ENCODE measurements at places on chromosomes 4 and X. TPM values are rescaled to one million over a fixed set of nuclear protein-coding genes. Genes with fewer than 3 reads are reported as not detected.

Gene SPANXB1
- total RNA-seq: not detected

Gene IRS4
- 70.1 TPM for total RNA-seq

Gene PASD1
- total RNA-seq: not detected

Gene ENAM
- not detected for total RNA-seq

Gene FRG2
- not detected for total RNA-seq

Gene TLR3
- 0.62 TPM for total RNA-seq

Gene TEX13B
- not detected for total RNA-seq

Gene DRP2
- 2.2 TPM for total RNA-seq

Gene SRPX2
- total RNA-seq: 0.11 TPM

Gene TMSB15A
- 561 TPM for total RNA-seq

DNA sequence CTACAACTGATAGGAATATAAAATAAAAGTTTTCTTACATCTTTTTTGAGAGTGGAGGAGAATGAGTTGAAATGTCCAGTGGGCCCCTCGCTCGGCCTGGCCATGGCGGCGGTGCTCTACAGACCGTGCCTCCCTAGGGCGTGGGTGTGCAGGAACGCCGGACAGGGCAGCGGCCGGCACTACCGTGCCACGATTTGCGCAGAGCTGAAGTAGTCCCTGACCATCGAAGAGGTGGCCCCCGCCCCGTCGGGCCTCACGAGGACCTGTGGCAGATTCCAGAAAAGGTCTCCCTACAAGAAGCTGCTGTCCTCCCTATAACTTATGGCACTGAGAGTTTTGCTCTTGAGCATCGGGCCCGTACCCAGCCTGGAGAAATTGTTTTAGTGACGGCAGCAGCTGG lies 228.9 kb upstream of the ARHGAP24 start:
- DNase-seq: no peak

- no peak for DNase-seq
Measured at GRCh38 chr4:151443752-151444151, 34.8 kb downstream of the FHIP1A start.

DNA sequence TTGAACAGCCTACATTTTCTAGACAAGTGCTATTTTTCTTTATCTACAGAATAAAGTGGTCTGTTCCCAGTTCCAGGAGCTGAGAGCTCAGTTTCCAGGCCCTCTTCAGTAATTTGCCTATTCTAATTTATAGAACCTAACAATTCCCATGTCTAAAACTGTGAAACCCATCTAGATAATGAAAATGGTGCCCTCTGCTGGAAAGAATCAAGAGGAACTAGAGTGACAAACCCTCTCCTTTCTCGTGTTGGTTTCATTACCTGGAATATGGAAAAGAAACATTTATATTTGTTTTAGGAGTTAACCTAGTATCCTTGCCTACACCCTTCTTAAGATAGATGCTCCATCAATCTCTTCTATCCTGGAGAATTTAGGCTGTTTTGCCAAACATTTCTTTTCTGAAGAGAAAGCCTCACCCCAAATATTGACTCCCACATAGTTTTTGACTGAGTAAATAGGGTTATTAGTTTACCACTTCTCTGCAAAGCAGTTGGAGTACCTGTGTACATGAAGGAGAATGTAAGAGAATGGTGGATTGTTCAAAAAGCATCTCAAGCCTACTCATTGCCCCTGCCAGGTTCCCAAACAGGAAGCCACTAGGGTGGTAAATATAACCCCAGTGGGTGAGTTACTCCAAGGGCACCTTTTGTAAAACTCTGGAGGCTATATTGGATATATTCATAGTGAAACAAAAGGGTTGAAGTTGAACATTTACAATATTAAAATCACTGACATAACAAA lies 121.6 kb downstream of the RASL11B start:
- DNase-seq: peak; percentile 79

- DNase-seq: peak; percentile 82
Measured at GRCh38 chr4:106898621-106899230, 137.4 kb downstream of the DKK2 start.

GRCh38 chr4:106582103-106582502 lies 213.5 kb upstream of the GIMD1 start:
- DNase-seq: no peak

GRCh38 chrX:149286940-149287349 lies 218.2 kb downstream of the IDS start:
- DNase-seq: peak; percentile 48

DNA sequence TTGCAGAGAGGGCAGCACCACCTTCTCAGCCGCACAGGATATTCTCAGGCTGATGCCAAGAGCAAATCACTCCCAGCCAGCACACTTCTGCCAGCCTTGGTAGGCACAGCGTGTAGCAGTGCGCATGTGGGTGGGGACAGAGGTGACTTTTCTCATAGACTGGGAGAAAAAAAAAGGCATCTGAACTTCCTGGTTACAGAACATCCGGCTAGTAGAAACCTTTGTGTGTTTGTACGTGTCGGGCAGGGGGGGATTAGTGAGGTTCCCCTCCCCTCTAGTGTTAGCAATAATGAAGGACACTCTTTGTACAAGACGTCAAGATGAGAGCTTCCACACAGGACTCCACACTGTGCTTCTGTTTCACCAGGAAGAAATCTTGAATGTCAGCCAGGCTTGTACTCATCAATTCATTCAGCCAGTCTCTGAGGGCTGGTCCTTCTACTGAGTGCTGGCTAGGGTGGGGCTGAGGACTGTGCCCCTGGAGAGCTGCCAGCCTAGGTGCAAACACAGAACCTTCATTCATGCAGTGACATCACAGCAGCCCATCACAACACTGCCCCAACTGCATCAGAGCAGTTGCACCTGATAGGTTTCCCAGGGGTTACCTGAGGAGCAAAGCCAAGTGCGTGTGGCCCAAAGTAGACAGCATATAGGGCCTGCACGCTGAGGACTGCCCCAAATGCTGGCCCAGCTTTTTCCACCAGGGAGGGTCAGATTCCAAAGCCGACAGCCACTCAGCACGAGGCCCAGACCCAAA lies 34.7 kb downstream of the SLC25A5 start:
- DNase-seq: no peak

- DNase-seq: no peak
Measured at GRCh38 chr4:173684223-173684622, 154.2 kb upstream of the HAND2 start.

- no peak for DNase-seq
Measured at GRCh38 chr4:24076811-24077210, 187.0 kb upstream of the PPARGC1A start.

GRCh38 chrX:126994032-126994600 lies 174.6 kb downstream of the PRR32 start:
- peak; percentile 1 for DNase-seq

DNA sequence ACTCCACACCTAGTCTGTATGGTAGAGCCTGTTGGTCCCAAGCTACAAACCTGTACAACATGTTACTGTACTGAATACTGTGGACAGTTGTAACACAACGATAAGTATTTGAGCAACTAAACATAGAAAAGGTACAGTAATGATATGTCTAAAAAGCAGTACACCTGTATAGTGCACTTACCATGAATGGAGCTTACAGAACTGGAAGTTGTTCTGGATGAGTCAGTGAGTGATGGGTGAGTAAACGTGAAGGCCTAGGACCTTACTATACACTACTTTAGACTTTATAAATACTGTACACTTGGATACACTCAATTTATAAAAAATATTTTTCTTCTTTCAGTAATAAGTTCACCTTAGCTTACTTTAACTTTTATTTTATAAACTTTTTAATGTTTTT lies 104.0 kb downstream of the TMA16 start:
- no peak for DNase-seq

GRCh38 chr4:16597443-16597842 lies 301.0 kb downstream of the LDB2 start:
- no peak for DNase-seq

DNA sequence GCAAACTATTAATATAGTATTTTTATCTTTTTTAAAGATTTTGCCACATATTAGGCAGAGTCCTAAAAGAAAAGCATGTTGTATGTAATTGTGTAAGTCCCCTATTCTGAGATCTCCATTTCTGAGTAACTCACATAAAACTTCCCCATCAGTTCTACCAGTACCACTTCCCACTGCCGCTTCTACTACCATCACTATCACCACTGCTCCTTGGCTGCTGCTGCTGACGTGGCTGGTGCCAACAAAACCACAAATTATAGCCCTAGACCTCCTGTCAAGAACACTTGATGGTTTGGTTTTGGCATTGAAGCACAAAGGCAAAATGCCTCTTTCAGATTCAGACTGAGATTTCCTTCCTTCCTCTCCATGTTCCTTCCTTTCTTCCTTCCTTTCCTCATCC lies 106.4 kb downstream of the MMRN1 start:
- no peak for DNase-seq

GRCh38 chr4:147060151-147060931 lies 114.7 kb upstream of the TTC29 start:
- DNase-seq: peak; percentile 73

GRCh38 chrX:6448003-6448402 lies 86.9 kb downstream of the VCX3A start:
- no peak for DNase-seq

DNA sequence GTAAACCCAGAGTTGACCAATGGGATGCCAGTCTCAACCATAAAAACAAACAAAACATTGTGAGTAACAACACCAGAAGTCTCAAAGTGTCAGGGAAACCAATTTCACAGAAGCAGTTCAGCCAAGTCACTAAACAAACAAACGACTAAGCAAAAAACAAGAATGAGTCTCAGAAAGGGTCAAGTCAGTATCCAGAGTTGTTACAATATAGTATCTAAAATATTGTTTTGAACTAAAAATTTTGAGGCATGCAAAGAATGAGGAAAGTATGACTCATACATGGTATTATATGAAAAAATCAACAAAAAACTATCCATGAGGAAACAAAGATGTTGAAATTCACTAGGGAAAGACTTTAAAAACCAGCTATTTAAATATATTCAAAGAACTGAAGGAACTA lies 70.6 kb downstream of the AR start:
- no peak for DNase-seq

DNA sequence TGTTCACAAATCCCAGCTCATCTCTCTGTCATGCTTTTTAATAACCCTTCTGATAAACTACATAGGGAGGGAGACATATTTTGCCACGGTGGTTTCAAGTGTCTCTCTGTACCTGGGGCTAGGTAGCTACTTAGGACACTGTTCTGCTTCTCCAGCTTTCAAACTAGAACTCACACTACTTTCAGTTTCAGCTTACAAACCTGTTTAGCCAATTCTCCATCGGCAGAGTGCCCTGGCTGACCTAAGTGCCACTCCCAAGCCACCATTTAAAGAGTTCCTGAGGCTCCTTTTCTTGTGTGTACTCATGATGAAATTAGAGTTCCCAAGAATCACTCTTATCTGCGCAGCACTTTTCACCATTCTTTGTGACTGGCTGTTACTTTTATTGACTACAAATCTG lies 899.2 kb downstream of the FAT4 start:
- DNase-seq: no peak
